ENCODE measurements at places on chromosomes 6 and 20. TPM values are rescaled to one million over a fixed set of nuclear protein-coding genes. Genes with fewer than 3 reads are reported as not detected.

RGS17 gene
- not detected for total RNA-seq

CRISP2 gene
- not detected for total RNA-seq

RPS6KA2 gene
- 3.8 TPM for total RNA-seq

SAPCD1 gene
- total RNA-seq, result 9.5 TPM

- H3K36me3 ChIP-seq, result peaks cover 10% of the 10 kb centered on the region
- H3K4me3 ChIP-seq, result no peak overlapping the region
- no peaks in the 10 kb centered on the region for H3K27me3 ChIP-seq
- peaks cover 60% of the 10 kb centered on the region for H3K4me1 ChIP-seq
Observed at GRCh38 chr20:49674383-49675352, 39.0 kb downstream of the B4GALT5 start.

- H3K4me3 ChIP-seq, result peak overlapping the region; percentile 67
- H3K27me3 ChIP-seq, result peaks cover 45% of the 10 kb centered on the region
- H3K4me1 ChIP-seq, result peaks cover 2% of the 10 kb centered on the region
- H3K36me3 ChIP-seq, result peaks cover 2% of the 10 kb centered on the region
- no peak overlapping the region for H3K27ac ChIP-seq
Observed at GRCh38 chr6:6546318-6547109, 42.0 kb upstream of the LY86 start.

DNA sequence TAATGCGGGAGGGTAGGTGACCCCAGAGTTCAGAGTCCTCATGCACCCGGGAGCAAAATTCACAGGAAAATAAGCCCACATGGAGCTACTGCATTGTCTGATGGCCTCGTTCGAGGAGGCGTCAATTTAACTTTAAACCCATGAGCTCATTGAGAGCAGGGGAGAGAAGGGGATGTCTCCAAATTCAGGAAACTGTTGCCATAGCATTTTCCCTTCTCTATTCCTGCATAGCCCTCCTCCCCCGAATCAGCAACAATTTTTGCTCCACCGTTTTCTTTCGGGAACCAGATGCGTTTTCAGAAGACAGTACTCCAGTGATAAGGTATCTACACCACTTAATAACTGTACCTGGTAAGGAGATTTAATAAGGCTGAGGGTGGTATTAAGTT lies 324 bp upstream of the LAMP5 start:
- no peaks in the 10 kb centered on the region for H3K4me1 ChIP-seq
- no peak overlapping the region for H3K27ac ChIP-seq
- no peaks in the 10 kb centered on the region for H3K36me3 ChIP-seq
- peaks cover 87% of the 10 kb centered on the region for H3K27me3 ChIP-seq
- H3K4me3 ChIP-seq, result no peak overlapping the region
- no peak for DNase-seq

- no peaks in the 10 kb centered on the region for H3K36me3 ChIP-seq
- DNase-seq, result no peak
- H3K27ac ChIP-seq, result no peak overlapping the region
- H3K4me1 ChIP-seq, result no peaks in the 10 kb centered on the region
- H3K27me3 ChIP-seq, result peaks cover 21% of the 10 kb centered on the region
Observed at GRCh38 chr6:69647726-69648125, 149.1 kb downstream of the LMBRD1 start.

DNA sequence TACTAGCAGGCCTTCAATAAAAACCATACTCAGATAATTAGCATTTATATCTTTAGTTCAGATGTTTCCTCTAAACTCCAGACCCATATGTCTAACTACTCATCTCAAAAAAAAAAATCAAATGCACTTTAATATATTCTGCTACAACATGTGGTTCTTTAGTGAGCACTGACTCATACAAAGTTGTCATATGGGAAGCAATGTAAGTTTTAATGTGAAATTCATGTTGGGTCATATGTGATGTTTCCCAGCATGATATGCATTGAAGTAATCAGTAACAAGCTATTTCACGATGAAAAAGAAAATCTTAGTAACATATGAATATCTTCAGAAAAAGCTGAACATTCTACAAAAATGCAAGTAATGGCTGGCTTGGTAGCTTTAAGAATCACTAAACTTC lies 859.7 kb upstream of the ADGRB3 start:
- DNase-seq, result no peak
- no peaks in the 10 kb centered on the region for H3K4me1 ChIP-seq
- H3K36me3 ChIP-seq, result no peaks in the 10 kb centered on the region
- H3K4me3 ChIP-seq, result no peak overlapping the region
- H3K27ac ChIP-seq, result no peak overlapping the region

DNA sequence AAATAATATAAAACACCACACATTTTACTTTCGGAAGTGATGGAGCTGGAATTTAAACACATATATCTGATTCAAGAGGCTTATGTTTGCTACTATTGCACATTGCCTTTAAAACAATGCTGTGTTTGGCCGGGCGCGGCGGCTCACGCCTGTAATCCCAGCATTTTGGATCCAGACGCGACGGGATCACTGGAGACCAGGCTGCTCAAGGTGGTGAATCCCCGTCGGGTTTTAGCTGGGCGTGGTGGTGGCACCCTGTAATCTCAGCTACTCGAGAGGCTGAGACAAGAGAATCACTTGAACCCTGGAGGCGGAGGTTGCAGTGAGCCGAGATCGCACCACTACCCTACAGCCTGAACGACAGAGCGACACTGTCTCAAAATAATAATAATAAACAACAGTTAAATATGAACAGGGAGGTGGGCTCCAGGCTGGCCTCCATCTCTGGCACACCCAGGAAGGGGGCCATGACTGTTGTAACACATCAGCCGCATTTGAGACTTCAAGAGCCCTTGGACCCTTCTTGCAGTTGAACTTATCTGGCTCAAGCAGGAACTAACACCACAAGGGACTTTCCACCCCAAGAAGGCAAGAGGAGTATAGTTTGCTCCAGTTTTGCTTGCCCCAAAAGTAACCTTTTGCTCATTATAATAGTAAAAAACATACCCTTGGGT lies 127.1 kb upstream of the ZNF184 start:
- DNase-seq, result no peak
- H3K36me3 ChIP-seq, result peaks cover 1% of the 10 kb centered on the region
- H3K4me3 ChIP-seq, result no peak overlapping the region
- peaks cover 92% of the 10 kb centered on the region for H3K27me3 ChIP-seq

GRCh38 chr6:66849843-66850242 lies 1142.8 kb upstream of the EYS start:
- H3K4me1 ChIP-seq, result no peaks in the 10 kb centered on the region
- H3K4me3 ChIP-seq, result no peak overlapping the region
- no peaks in the 10 kb centered on the region for H3K36me3 ChIP-seq
- DNase-seq, result no peak
- no peak overlapping the region for H3K27ac ChIP-seq
- no peaks in the 10 kb centered on the region for H3K27me3 ChIP-seq

DNA sequence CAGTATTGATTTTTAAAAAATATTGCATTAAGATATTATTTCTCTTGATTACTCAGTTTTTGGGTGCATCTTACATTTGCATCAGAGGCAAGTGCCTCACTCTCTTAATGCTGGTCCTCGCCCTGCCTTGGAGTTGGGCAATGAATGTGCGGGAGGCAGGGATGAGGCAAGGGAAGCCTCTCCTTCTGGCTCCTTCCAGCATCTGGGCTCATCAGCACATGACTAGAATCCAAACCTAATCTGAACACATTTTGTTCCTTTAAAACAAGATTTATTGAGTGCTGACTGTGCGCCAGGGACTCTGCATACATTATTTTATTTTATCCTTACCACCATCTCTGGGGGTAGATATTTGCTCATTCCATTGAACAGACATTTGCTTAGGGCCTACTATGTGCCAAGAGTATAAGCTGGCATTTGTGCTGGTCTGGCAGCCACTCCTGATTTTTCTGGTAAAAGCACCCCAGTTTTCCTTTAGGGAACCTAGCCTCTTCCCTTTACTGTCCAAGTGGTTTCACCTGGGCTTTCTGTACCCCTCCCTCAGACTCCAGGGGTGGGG lies 71.9 kb upstream of the ZNFX1 start:
- H3K4me3 ChIP-seq, result no peak overlapping the region
- H3K27me3 ChIP-seq, result peaks cover 5% of the 10 kb centered on the region
- no peak for DNase-seq
- H3K4me1 ChIP-seq, result peaks cover 3% of the 10 kb centered on the region
- H3K36me3 ChIP-seq, result no peaks in the 10 kb centered on the region

- H3K27ac ChIP-seq, result no peak overlapping the region
- DNase-seq, result no peak
- H3K36me3 ChIP-seq, result no peaks in the 10 kb centered on the region
Observed at GRCh38 chr6:102387326-102388033, 994.0 kb downstream of the GRIK2 start.

DNA sequence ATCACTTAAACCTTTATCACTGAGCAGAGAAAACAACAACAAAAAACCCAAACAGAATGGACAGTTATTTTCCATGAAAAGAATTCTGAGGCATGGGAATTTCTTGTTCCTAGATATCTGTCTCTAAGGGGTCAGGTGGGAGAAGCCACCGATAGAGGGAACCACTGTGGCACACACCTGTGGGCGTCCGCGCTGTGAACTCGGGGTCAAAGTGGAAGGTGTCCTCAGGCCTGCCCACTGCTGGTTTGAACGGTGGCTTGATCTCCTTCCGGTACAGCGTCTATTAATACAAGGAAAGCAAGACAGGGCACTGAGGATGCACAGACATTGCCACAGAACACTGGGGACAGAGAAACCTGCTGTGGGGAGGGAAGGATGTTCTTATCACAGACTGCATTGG lies 76.5 kb upstream of the MPC1 start:
- no peak overlapping the region for H3K4me3 ChIP-seq
- no peak overlapping the region for H3K27ac ChIP-seq
- H3K27me3 ChIP-seq, result no peaks in the 10 kb centered on the region
- DNase-seq, result no peak
- peaks cover 4% of the 10 kb centered on the region for H3K4me1 ChIP-seq

DNA sequence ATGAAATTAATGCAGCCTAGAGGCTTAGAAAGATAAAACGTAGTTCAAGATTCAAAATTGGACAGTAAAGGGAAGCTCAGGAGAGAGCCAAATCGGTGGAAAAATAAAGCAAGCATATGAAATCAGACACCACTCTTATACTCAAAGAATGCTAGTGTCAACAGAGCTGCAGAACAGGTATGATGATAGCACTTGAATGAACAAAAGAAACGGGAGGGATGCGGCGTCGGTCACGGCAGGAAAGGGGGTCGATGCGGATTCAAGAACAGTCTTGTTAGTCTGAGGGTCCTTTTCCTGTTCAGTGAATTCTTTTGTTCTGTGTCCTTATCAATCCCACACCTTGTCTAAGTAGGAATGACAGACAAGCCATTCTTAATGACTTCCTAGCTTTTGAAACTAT lies 114.4 kb downstream of the FOXC1 start:
- no peak overlapping the region for H3K27ac ChIP-seq
- no peaks in the 10 kb centered on the region for H3K27me3 ChIP-seq
- H3K4me1 ChIP-seq, result no peaks in the 10 kb centered on the region
- peaks cover 12% of the 10 kb centered on the region for H3K36me3 ChIP-seq

GRCh38 chr6:26249707-26249956 lies 115.4 kb upstream of the BTN3A2 start:
- H3K36me3 ChIP-seq, result peaks cover 4% of the 10 kb centered on the region
- H3K4me3 ChIP-seq, result peak overlapping the region; percentile 89
- DNase-seq, result peak; percentile 67
- H3K27ac ChIP-seq, result peak overlapping the region; percentile 100
- H3K27me3 ChIP-seq, result no peaks in the 10 kb centered on the region
- H3K4me1 ChIP-seq, result peaks cover 35% of the 10 kb centered on the region

DNA sequence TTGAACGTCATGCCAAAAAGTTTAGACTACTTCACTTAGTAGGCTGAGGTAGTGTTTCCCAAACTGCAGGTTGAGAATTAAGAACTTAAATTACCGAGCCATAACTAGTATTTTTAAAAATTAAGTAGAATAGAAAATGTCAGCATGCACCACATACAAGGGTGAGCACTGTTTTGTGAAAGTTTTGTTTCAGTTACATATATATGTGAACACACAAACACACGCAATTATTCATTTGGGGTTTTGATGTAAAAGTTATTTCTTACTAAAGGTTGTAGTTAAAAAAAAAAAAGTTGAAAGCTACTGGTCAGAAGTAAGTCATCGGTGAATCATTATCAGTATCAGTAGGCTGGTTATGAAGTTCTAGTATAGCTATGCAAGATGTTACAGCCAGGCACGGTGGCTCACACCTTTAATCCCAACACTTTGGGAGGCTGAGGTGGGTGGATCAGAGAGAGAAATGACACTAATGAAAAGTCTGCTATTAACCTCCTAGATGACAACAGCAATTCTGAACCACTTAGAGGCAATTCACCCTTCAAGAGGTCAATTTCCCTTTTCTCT lies 24.1 kb downstream of the FASTKD5 start:
- H3K27ac ChIP-seq, result no peak overlapping the region
- peaks cover 23% of the 10 kb centered on the region for H3K4me1 ChIP-seq
- H3K27me3 ChIP-seq, result no peaks in the 10 kb centered on the region
- no peak overlapping the region for H3K4me3 ChIP-seq
- DNase-seq, result no peak
- H3K36me3 ChIP-seq, result no peaks in the 10 kb centered on the region
